ENCODE measurements at places on chromosomes 16 and 17.

- peak; percentile 87 for DNase-seq
Observed at GRCh38 chr17:40559954-40560591, 5.2 kb downstream of the CCR7 start.

GRCh38 chr17:68718926-68719325, 117.8 kb upstream of the FAM20A start:
- no peak for DNase-seq

GRCh38 chr16:52294660-52295059, 252.3 kb downstream of the TOX3 start:
- no peak for DNase-seq

- no peak for DNase-seq
Observed at GRCh38 chr16:62752854-62753253, 716.6 kb upstream of the CDH8 start.

GRCh38 chr16:1283296-1283695, 26.1 kb upstream of the UBE2I start:
- no peak for DNase-seq

DNA sequence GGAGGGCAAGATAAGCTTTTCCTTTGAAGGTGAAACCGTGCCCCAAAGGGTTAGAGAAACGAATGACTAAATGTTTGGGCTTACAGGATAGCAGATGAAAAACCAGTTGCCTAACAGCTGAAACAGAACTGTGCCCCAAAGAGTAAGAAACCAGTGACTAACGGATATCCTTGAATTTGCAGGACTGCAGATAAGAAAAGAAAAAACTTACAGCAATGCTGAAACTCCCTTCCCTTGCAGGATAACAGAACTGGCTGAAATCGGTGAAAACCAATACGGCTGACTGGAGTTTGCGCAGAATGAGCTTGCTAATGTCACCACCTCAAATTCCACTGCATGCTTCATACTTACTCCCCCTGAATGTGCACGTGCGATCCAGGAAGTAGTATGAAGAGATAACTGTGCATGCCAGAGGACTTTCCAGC, 175.2 kb upstream of the NLRP1 start:
- DNase-seq, result no peak

GRCh38 chr17:81476635-81477034, 36.0 kb downstream of the ACTG1 start:
- DNase-seq, result no peak

GRCh38 chr17:43134774-43135453, 9.8 kb upstream of the BRCA1 start:
- no peak for DNase-seq

- no peak for DNase-seq
Observed at GRCh38 chr16:1180549-1181403, 27.9 kb downstream of the CACNA1H start.

DNA sequence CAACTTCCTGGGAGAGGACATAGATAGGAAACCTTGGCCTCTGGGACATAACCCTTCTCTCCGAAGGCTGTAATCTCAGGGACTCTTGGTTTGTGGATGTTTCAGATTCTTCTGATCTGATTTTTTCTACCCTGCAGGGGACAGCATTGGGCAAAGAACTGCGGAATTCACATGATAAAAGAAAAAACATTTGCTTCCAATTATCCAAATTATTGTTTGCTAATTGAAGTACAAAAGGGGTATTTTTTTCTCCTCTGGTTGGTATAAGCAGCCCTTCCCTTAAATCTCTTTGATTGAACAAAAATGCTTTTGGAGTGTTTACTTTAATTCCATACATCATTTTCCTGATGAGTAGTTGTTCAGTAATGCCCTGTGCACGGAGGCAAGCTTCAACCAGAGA, 251.7 kb upstream of the IRX3 start:
- no peak for DNase-seq

- DNase-seq, result no peak
Observed at GRCh38 chr17:79966681-79967080, 69.0 kb downstream of the TBC1D16 start.

All from suppressor macrophage treated with lipopolysaccharide for 4 hours (primary cell).